ENCODE measurements at places on chromosomes 3 and 15.

- DNase-seq = no peak
Observed at GRCh38 chr3:124316034-124316287, 324.0 kb upstream of the ROPN1 start.

DNA sequence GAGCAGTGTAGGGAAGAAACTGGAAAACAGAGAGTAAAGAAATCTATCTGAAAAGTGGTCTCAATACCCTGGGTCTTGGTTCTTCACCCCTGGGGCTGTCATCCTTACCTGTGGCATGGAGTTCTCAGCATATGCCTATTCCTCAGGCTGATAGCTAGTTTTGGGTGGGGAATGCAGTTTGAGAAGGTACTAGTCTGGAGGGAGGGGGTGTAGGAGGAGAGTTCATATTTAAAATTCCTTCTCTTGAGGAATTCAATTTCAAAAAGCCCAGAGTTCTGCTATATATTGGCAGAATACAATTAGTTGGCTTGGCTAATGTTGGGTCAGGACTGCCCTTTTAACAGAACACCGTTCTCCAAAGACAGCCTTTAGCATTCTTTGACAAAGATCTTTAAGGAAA is 82.9 kb upstream of the NPHP3 start:
- DNase-seq = no peak

DNA sequence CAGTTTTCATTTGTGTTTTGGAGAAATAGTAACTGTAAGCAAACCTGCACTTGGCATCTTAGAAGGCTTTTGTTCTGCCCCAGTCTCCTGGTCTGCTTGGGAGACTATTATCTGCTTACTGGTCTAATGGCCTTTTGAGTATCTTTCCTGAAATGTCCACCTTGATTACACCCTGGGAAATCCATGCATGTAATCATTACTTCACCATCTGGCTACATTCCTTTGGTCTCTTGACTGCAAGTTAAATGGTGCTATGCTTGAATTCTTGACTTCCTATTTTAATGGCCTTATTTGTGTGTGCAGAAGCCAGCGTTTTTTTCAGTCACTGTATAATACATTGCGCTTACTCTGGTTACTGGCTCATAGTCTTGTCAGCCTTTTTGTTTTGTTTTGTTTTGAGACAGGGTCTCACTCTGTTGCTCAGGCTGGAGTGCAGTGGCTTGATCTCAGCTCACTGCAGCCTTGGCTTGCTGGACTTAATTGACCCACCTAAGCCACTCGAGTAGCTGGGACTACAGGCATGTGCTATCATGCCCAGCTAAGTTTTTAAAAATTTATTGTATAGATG is 30.0 kb downstream of the CHD2 start:
- no peak for DNase-seq

GRCh38 chr3:46442576-46443530 is 21.9 kb downstream of the LTF start:
- no peak for DNase-seq

DNA sequence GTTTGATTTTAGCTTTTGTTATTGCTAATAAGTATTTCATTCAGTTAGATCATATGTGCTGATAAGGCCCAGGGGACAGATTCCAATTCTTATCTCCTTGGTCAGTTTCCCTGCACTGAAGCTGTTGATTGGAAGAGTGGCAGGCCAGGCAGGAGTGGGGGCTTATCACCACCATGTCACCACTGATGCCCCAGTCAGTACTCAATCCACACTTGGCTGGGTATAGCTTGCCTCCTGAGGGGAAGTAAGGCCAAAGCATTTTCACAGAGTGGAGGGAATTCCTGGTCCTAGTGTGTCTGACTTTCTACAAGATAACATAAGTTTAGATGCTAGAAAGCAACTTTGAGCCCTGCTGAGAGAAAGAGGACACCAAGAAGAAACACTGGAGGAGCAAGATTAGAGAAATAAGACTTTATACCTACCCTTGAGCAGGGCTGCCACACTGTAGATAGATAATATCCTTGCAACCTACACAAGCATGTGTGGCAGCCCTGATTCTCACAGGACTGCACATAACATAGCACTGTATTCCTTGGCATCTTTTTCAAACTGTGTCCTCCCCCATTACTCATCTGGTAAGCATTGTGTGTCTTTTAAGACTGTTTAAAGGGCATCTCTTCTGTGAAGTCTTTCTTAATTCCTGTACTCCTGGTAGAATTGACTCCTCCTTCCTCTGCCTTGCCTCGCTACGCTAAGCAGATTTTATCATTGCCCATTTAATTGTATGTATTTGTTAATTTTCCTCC is 24.3 kb downstream of the OXNAD1 start:
- DNase-seq = no peak
